ENCODE measurements at places on chromosomes 3 and 15. TPM values are rescaled to one million over a fixed set of nuclear protein-coding genes. Genes with fewer than 3 reads are reported as not detected.

FOXB1 gene
- 0.22 TPM for total RNA-seq

DNA sequence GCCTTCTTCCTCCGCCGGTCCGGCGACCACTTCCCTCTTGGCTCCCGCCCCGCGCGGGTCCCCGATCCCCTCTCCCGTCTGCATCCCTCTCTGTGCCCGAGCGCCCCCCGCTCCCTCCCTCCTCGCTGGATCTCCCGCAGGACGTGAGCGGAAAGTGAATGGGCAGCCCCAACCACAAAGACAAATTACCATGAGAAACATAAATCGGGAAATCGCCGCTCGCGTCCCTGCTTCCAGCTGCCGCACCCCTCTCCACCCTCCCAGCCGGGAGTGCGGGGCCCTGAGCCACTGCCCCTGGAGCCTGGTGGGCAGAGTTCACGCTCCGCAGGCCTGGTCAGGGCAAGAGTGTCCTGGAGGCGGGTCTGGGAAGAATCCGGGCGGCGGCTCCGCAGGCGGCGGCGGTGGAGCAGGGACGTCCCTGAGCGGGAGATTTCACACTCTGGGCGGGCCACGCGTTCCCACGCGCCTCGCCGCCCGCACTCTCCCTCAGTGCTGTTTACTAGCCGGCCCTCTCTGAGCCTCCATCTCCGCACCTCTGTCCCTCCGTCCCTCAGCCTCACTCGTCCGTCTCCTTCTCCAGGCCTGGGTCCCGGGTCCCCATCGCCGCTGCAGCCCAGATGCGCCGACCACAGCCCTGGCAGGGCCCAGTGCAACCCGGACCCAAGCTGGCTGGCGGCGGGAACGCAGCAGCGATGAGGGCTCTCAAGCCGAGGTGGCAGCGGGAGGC is 835 bp downstream of the SEMA5B start:
- DNase-seq, result peak; percentile 10

DNA sequence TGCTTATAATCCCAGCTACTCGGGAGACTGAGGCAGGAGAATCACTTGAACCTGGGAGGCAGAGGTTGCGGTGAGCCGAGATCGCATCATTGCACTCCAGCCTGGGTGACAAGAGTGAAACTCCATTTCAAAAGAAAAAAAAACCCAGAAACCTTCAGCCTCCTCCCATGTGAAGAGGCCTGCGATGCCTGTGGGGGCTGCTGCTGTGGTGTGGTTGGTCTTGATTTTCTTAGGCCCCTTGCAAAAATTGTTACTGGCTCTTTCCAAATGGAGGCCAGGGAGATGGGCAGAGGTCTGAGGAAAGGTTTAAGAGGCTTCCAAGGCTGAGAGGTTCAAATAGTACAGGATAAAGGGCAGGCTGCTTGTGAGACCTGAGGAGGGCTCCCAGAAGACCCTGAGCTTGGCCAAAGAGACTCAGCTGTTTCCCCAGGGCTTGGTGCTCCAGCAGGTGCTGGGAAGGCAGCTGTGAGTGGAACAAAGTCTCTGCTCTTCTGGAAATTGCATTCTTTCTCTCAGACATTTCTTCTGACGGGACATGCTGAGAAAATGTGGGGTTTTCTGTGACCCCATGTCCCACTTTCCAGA is 18.4 kb downstream of the GCSAM start:
- DNase-seq, result no peak

ZNF35 gene
- 0.62 TPM for total RNA-seq

BMF gene
- 13.4 TPM for total RNA-seq

DNA sequence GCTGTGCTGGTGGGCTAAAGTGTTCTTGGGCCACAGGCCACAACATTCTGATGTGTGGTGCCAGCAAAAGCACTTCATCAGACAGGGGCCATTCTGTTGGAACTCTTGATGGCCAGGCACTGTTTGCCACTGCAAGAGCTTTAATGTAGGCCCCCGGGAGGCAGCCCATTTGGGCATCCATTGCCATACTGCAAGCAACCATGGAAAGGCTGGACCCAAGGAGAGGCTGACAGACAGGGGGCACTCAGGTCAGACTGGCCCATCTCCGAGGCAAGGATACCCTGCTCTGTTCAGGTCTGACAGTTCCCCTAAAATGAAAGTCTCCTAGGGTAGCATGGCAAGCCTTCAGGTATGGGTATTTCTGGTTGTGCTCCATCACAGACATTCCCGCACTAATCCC is 64.2 kb downstream of the FAM227B start:
- DNase-seq, result no peak

GOLGA8H gene
- total RNA-seq, result not detected

- no peak for DNase-seq
Observed at GRCh38 chr15:42549032-42549491, 424 bp downstream of the HAUS2 start.

CDC25A gene
- total RNA-seq, result 0.44 TPM

FBXW12 gene
- total RNA-seq, result not detected

CYB561D2 gene
- 20.8 TPM for total RNA-seq

DNA sequence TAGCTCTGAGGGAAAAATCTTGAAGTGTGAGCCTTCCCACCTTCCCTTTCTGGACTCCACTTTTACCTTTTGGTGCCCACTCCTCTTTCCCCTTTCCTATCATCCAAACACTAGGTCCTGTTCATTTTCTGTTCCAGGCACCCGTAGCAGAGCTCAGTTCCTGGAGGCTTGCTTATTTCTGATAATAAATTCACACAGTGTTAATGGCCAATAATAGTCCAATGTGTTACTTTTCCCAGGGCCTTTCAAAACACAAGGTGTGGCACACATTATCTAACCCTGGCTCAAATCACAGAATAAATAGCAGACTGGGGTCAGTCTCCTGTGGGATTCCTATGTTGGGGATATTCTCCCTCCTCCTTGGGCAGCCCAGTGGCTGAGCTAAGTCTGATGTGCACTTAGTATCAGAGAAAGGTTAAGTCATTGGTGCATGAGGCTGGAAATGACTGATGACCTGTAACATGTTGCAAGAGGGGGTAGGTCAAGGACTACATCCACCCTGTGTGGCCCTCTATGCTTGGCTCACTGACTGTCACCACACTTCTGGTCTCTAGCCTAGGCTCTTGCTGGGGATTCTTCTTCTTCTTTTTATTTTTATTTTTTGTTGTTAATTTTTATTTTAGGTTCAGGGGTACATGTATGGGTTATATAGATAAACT is 43.7 kb upstream of the ROPN1 start:
- DNase-seq, result no peak

GRCh38 chr3:15610082-15610759 is 8.7 kb downstream of the BTD start:
- no peak for DNase-seq

LIPH gene
- total RNA-seq, result 0.32 TPM

PLA2G4F gene
- not detected for total RNA-seq

GRCh38 chr3:69005791-69006482 is 7.5 kb downstream of the EOGT start:
- no peak for DNase-seq

MYO5C gene
- total RNA-seq, result 1.5 TPM

GRCh38 chr3:129353589-129353941 is 74.9 kb downstream of the EFCAB12 start:
- DNase-seq, result no peak

DNA sequence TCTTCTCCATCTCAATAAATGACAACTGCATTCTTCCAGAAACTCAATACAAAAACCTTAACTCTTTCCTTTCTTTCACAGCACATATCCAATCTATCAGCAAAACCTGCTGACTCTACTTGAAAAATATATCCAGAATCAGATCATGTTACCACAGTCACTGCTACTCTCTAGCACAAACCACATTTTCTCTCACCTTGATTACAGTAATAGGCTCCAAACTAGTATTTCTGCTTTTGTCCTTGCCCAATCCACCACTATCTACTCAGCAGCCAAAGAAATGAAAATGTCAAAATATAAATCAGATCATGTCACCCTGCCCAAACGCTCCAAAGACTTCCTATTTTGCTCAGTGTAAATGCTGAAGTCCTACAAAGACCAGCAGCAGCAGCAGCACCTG is 15.2 kb downstream of the TMCC1 start:
- DNase-seq, result no peak

SYNPR gene
- not detected for total RNA-seq

- no peak for DNase-seq
Observed at GRCh38 chr3:56370991-56371775, 97.1 kb downstream of the ERC2 start.
